MV-4-11 (cell line): ENCODE measurements at places on chromosomes 5 and 9.

DNA sequence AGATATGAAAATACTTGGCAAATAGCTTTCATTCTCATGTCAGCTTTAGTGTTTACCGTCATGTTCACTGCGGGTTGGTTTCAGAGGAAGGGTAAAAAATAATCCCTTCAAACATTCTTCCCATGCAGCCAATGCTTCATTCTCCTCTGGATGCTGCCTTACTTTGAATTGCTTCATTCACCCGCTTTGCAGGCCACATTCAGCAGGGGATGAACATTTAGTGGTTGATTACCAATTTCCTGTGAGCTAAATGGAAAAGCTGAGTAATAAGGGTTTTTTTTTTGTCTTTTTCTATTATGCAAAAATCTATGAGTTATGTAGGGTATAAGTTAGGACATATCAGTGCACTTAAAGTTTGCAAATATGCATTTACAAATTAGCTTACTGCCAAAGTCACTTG lies 96.3 kb upstream of the MEF2C start:
- peak; percentile 84 for DNase-seq

- DNase-seq, result no peak
Measured at GRCh38 chr5:39437467-39437866, 12.7 kb upstream of the DAB2 start.

GRCh38 chr9:125745682-125746016 lies 1.5 kb upstream of the PBX3 start:
- DNase-seq, result no peak

- no peak for DNase-seq
Measured at GRCh38 chr9:84609779-84610178, 59.8 kb upstream of the NTRK2 start.

DNA sequence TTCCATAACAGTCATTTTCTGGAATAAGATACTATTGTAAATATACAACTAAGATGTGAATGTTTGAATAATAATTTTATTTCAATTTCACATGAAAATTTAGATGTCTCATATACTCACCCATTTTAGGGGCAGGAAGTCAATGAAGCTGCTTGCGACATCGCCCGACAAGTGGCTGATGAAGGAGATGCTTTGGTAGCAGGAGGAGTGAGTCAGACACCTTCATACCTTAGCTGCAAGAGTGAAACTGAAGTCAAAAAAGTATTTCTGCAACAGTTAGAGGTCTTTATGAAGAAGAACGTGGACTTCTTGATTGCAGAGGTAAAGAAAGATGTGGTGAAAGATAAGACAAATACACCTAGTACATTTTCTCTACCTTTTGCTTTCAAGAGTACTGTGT lies 8.6 kb downstream of the BHMT start:
- no peak for DNase-seq

GRCh38 chr5:66982056-66982387 lies 214.6 kb downstream of the CD180 start:
- no peak for DNase-seq

- DNase-seq, result peak; percentile 22
Measured at GRCh38 chr5:66498791-66499207, 97.4 kb upstream of the MAST4 start.

DNA sequence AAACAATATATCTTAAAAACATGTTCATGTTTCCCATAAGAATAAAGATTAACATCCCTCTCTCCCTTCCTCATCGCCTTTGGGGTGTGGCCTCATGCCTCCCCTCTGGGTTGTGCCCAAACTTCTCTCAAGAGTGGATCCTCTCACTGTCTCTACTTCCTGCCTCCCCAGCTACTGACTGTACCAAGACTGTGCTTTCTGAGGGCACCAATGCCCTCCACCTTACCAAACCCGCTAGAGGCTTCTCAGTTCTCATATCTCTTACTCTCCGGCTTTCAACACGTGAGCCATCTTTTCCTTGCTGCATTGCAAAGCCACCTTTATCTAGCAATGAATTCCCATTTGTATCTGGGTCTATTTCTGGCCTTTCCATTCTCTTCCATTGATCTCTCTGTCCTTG lies 34.4 kb upstream of the KCNIP1 start:
- DNase-seq, result no peak

DNA sequence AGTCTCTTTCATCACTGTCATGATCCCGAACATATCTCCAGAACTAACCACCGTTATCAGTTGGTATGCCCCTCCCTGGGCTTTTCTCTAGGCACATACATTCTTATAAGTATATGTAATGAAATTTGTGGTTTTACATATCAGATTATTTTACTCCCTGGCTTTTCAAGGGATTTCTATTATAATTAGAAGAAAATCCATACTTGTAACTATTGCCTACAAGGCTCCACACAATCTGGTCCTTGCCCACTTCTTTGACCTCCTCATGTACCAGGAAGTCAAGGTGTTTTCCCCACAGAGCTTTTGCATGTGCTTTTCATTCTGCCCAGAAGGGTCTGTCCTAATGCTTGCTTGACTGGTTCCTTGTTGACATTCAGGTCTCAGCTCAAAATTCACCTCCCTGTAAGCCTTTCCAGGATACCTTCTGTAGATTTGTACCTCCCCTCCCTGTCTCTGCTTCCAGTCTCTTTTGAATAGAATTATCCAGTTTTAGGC lies 33.6 kb upstream of the HSD17B4 start:
- DNase-seq, result peak; percentile 40

DNA sequence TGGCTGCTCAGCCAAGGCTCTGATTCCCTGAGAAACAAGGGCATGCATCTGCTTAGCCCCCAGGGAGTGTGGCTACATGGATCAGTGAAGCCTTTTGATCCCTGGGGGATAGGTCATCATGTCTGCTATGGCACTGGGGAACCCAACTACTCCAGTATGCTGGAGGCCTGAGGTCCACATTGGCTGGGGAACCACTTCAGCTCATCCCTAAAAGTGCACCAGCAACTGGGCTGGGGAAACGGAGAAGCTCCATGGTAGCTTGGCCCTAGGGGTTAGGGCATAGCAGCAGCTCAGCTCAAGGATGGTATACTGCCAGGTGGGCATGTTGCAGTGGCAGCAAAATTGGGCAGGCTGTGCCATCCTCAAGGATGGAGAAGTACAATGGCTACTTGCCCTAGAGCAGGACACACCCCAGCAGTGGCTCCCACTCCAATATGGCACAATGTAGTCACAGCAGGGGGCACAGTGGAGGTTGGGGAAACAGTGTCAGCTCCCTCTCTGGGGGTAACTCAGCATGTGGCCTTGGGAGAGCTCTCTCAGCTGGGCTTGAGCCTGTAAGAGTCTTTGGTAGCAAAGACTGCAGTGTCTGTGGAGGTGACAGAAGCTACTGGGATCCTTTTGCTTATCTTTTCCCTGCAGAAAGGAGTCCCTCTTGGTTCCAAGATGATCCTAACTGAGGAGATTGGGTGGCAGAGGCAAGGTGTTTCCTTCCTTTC lies 111.5 kb upstream of the FSTL4 start:
- DNase-seq, result no peak

DNA sequence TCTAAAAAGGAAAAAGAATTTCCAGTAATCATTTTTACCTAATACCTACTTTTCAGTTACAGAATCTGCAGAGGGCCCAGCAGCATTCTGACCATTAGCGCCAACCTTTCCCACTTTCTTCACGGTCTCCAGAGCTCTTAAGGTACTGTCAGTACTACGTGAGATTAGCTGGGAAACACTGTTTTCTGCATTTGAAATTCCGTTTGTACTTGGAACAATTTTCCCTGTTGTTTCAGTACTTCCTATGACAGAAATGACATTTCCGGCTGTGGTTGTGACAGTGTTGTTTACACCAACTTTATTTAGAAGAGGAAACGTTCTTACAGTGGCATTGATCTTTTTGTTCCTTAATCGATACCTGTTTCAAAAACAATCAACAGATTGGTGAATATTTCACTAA lies 36.9 kb upstream of the PDCL start:
- DNase-seq, result no peak

- no peak for DNase-seq
Measured at GRCh38 chr5:63831381-63831780, 130.9 kb downstream of the HTR1A start.

- no peak for DNase-seq
Measured at GRCh38 chr5:520196-520849, 3.9 kb downstream of the SLC9A3 start.

GRCh38 chr5:30279237-30279636 lies 914.2 kb upstream of the CDH6 start:
- no peak for DNase-seq

- DNase-seq, result peak; percentile 76
Measured at GRCh38 chr5:24226479-24226878, 418.3 kb downstream of the CDH10 start.

DNA sequence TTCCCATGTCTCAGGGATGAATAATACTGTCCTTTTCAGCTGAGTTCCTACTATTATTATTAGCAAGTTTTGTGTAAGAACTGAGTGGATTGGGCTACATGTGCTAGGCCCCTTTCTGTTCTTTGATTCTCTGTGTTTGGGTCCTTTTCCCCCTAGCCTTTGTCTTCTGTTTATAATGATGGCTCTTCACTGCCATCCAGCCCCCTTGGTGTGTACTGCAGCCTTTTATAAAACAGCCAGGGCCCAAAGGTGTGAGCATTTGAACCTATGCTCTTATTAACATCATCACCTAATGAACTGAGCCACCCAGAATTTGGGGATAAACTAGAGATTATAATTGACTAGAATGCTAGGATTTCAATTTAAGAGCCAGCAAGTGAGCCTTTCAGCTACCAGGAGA lies 52.6 kb downstream of the PLAC8L1 start:
- no peak for DNase-seq
